Stimulated activated naive CD4-positive, alpha-beta T cell treated with Interleukin-2 at 50 U/mL for 16 hours (primary cell): ENCODE measurements at places on chromosomes 11 and 22.

- no peak for DNase-seq
Measured at GRCh38 chr11:73365352-73366264, 10.6 kb upstream of the RELT start.

- no peak for DNase-seq
Measured at GRCh38 chr11:102323542-102324251, 6.4 kb downstream of the BIRC3 start.

GRCh38 chr11:104487046-104487806 is 323.3 kb upstream of the PDGFD start:
- DNase-seq: no peak

- DNase-seq: no peak
Measured at GRCh38 chr11:96065379-96065778, 141.5 kb upstream of the MTMR2 start.

GRCh38 chr22:19109198-19110063 is 12.8 kb downstream of the DGCR2 start:
- DNase-seq: peak; percentile 32

GRCh38 chr11:77039491-77040400 is 5.5 kb downstream of the B3GNT6 start:
- no peak for DNase-seq
